K562 (cell line): ENCODE measurements at places on chromosomes 13 and 19. TPM values are rescaled to one million over a fixed set of nuclear protein-coding genes. Genes with fewer than 3 reads are reported as not detected.

DNA sequence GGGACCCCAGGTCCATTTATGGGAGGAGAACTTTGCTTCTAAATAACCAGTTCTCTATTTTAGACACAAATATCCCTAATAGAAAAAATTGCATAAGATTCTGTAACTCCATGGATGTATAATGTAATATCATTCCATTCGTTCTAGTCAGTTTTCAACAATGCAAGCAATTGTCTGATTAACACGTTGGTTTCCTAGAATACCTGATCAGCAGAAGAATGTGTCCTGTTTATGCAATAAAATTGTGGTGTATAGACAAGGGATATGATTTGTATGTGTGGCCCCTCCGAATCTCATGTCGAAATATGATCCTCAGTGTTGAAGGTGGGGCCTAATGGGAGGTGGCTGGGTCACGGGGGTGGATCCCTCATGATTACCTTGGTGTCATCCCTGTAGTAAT is 62.1 kb downstream of the RUBCNL start:
- no peak for DNase-seq

DNA sequence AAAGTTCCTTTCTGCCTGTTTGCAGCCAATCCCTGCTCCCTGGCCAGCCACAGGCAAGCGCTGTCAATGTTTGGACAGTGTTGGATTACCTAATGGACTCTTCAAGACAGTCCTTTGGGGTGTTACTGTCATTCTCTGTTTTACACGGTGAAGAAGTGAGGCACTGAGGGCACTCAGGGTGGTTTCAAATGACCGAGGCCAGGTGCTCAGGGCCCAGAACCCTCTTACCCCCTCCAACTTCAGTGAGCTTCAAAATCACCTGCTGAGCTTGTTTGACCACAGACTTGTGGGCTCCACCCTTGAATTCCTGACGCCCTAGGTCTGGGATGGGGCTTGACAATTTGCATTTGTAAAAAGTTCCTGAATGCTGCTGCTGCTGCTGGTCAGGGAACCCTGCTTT is 97.9 kb downstream of the GGACT start:
- DNase-seq: no peak

DNA sequence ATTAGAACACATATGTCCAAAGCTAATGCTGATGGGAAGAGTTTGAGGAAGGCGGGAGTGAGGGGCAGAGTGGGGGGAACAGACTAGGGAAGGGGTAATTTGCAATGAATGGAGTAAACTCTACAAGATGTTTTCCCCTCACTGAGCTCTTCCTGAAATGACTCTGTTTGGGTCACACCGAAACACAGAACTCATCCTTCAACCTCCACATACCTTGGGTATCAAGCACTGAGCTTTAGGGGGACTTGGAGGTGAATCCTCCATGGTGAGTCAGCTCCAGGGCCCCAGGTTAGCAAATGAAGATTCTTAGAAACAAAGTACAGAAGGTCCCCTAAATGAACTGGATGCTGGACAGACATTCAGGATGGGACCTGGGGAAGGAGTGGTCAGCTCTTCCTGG is 1.3 kb upstream of the SIGLEC10 start:
- no peak for DNase-seq

GRCh38 chr19:34189199-34189916 is 17.1 kb downstream of the LSM14A start:
- DNase-seq: no peak

GRCh38 chr19:17865364-17866311 is 5.9 kb downstream of the RPL18A start:
- DNase-seq: peak; percentile 86

DNA sequence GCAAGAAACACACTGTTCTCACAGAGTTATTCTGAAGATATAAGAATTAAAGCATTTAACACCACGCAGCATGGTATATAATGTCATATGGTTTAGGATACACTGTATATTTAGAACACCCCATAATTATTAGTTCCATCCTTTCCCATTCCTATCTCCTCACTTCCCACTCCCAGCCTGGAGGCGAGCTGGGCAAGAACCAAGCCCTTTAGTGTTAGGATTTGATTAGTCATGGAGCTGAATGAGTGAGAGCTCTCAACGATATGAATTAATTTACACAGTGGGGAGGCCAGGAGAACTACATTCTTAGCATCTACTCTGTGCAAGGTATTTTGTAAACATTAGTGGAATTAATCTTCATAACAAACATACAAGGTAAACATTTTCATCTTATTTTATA is 934.3 kb downstream of the DIAPH3 start:
- no peak for DNase-seq

GRCh38 chr19:29379257-29380021 is 146.4 kb upstream of the VSTM2B start:
- no peak for DNase-seq

GRCh38 chr13:21050288-21051197 is 10.8 kb downstream of the LATS2 start:
- DNase-seq: no peak

GRCh38 chr19:4678881-4679790 is 9.0 kb upstream of the MYDGF start:
- peak; percentile 99 for DNase-seq

DNA sequence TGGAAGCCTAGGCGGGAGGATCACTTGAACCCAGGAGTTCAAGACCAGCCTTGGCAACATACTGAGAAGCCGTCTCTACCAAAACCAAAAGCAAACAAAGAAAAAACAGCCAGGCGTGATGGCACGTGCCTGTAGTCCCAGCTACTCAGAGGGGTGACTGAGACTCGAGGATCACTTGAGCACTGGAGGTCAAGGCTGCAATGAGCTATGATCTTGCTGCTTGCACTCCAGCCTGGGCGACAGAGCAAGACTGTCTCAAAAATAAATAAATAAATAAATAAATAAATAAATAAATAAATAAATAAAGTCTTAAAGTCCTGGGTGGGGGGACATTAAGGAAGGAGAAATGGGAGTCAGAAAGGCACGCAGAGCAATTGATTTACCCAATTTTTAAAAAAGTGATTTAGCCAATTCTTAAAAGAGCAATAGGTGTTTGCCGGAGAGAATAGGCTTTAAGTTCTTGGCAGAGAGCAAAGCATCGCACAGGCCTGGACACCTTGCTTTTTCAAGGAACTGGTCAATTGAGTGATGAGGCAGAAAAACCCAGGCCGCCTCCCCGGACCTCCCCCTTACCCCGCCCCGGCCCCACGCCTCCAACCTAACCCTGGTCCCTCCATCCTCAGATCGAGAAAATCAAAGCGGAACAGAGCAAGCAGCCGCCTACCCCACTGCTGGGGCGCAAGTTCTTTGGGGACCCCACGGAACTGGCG is 9.5 kb upstream of the SHKBP1 start:
- peak; percentile 32 for DNase-seq

- DNase-seq: no peak
Measured at GRCh38 chr13:33194820-33195692, 90.5 kb downstream of the STARD13 start.

DNA sequence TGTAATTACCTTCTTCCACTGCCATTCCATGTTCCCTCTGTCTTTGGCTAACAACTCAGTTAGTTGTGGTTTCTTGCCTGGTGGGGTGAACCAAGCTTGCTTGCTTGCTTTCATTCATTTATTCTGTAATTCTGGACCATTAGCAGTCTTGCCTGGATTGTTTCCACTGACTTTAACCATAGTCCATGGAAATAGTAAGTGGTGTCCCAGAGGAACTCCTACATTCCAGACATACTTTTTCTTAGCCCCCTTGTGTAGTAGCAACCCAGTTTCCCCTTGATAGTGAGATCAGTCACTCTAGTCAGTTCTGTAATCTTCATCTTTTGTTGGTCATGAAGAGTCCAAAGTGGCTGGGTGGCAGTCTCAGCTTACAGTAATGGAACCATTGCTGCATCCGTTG is 23.2 kb downstream of the PDS5B start:
- DNase-seq: no peak

- no peak for DNase-seq
Measured at GRCh38 chr19:23281663-23282276, 31.6 kb upstream of the ZNF724 start.

Gene FREM2
- 0.02 and 0.04 TPM in 2 replicates for total RNA-seq

Gene TSSK6
- total RNA-seq: 2.4 and 2.6 TPM in 2 replicates

Gene PALM
- 6.6 and 6.9 TPM in 2 replicates for total RNA-seq

Gene KANK2
- total RNA-seq: 36.0 and 37.5 TPM in 2 replicates

Gene UBE2L5
- not detected in 2 replicates for total RNA-seq

Gene TMEM238
- 4.3 and 5.1 TPM in 2 replicates for total RNA-seq

Gene KPTN
- 14.3 and 16.3 TPM in 2 replicates for total RNA-seq

Gene MRPL57
- total RNA-seq: 18.0 and 18.9 TPM in 2 replicates

Gene CYP4F8
- total RNA-seq: not detected in 2 replicates

Gene ZIK1
- 0.16 and 0.27 TPM in 2 replicates for total RNA-seq

Gene CGB8
- total RNA-seq: not detected in 2 replicates

Gene ARHGEF18
- 14.9 and 16.5 TPM in 2 replicates for total RNA-seq
